ENCODE measurements at places on chromosomes 16 and 17.

GRCh38 chr16:14549789-14550153, 80.3 kb downstream of the PARN start:
- DNase-seq: no peak

GRCh38 chr17:59181481-59181880, 25.9 kb downstream of the PRR11 start:
- DNase-seq: no peak

DNA sequence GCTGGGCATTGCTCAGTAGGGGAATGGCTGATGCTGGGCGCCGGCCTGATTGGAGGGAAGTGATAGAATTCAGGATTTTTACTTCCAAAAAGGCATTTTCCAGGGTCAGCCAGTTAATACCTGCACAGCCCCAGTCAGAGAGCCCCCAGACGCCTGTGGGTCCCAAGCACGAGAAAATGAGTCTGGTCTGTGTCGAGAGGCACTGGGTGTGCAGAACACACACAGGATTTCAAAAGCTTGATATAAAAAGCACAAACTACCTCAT, 164.6 kb upstream of the TNRC6C start:
- no peak for DNase-seq

GRCh38 chr16:67594956-67595355, 32.6 kb downstream of the CTCF start:
- DNase-seq: no peak

GRCh38 chr16:54933281-54934011, 2.8 kb downstream of the IRX5 start:
- no peak for DNase-seq

- DNase-seq: no peak
Observed at GRCh38 chr17:43517161-43517560, 29.0 kb downstream of the ETV4 start.

- no peak for DNase-seq
Observed at GRCh38 chr16:77969861-77970260, 52.5 kb upstream of the CLEC3A start.

- no peak for DNase-seq
Observed at GRCh38 chr16:6190776-6191175, 1093.2 kb upstream of the EEF2KMT start.

- no peak for DNase-seq
Observed at GRCh38 chr17:57107498-57108101, 22.6 kb downstream of the AKAP1 start.

DNA sequence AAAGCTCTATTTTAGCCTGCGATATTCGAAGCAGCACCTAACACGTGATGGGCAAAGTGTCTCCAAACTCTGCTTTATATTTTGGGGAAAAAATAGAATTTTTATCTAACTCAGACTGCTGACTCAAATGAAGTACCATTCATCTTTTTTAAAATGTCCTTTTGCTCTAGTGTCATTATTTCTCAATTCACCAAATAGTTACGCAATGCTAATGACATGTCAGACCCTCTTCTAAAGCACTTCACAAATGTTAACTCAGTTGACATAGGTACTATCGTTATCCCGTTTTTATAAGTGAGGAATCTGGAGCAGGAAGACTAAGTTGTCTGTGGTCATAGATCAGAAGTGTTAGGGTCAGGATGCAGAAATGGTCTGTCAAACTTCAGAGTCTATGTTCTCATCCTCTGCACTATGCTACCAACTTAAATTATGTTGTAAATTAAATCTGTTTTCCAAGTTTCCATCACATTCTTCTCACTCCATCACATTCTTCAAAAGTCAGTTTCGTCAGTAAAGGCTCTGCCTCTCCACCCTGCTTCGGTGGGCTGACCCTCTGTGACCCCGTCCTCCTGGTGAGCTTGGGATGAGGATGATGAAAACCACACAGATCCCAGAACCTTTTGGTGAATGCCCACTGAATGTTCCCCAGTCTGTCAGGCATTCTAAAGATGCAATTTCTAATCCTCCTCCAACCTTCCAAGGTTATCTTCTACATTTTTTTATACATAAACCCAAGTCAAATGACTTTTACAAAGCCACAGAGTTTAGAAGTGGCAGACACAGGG, 102.8 kb downstream of the ADAMTS18 start:
- no peak for DNase-seq

GRCh38 chr16:983044-984030, 1.8 kb downstream of the SOX8 start:
- no peak for DNase-seq

DNA sequence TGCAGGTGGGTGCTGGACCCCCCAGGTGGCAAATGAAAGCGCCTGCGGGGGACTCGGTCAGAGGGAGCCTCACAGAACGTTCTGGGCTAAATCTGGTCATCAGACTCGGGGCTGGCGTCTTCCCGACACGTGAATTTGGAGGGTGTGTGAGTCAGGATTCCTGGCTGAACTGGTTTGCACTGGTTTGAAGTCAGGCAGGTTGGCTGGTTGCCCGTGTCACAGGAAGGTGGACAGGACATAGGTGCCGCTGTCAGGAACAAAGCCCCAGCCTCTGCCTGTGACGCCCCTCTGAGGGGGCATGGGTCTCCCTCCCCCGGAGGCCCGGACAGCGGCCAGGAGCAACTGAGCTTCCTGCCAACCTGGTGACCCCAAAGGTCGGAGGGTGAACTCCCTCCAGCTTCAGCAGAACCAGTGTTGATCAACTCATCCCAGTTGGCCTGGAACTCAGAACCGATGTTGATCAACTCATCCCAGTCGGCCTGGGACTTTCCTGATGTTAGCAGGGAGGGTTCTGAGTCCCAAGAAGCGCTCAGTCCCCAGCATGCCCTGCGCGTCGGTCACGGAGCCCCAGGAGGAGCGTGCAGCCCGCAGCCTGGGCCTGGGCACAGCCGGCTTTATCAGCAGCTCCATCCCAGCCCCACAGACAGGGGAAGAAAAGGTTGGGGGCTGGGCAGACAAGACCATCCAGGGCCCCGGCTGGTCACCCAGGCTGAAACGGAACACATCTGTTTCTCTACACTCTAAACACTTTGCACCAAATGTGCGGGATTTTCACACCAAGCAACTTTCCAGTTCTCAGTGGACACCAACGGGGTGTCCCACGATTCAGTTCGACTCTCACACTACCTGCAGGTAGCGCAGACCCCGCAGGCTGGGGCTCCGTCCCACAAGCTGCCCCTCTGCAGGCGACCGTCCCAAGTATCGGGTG, 14.4 kb upstream of the METRNL start:
- peak; percentile 86 for DNase-seq

- no peak for DNase-seq
Observed at GRCh38 chr17:71709271-71709890, 411.4 kb upstream of the SOX9 start.

GRCh38 chr17:17515934-17516930, 20.0 kb upstream of the RASD1 start:
- DNase-seq: no peak

DNA sequence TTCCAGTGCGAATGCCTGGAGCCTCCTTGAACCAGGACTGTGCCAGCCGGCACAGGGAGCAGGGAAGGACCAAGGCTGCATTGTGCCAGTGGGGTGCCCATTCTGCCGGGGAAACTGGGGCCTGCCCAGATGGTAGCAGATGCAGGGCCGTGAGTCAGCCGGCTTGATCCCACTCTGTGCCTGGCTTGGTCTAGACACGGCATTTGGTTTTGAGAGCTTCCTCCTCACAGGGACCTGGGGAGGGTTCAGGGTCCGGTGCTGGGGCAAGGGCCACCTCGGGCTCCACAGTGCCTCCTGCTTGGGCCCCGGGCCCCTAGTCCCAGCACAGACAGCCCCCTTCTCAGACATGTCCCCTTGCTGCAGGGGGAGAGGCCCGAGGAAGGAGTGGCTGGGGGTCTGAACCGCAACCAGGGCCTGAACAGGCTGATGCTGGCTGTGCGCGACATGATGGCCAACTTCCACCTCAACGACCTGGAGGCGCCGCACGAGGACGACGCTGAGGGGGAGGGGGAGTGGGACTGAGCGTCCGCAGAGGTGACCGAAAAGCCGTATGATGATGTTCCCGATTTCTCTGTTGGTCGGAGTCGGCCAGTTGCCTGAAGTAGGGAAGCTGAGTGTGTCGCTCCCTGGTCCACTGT, 7.8 kb upstream of the MC1R start:
- DNase-seq: no peak

DNA sequence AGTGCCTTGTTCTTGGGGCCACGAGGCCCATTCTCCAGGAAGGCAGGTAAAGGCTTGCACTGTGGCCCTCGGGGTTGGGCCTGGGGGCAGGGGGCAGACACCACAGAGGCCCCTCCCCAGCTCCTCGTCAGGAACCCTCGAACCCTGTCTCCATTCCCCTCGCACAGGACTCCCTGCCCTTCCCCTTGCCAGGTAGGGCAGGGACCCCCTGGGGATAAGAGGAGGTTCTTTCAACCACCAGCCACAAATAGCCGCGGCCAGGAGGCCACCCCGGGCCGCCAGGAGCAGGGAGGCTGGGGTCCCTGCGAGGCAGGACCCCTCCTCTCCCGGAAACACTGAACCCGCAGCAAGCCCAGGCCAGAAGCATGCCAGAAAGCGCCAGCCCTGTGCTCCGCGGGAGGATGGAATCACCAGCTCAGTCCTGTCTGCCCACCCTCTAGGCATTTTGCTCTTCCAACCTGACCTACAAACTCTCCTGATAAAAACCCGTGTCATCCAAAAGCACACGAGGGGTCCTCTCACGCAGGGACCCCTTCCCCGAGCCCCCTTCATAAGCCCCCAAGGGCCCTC, 45.6 kb downstream of the SLC47A1 start:
- DNase-seq: no peak

DNA sequence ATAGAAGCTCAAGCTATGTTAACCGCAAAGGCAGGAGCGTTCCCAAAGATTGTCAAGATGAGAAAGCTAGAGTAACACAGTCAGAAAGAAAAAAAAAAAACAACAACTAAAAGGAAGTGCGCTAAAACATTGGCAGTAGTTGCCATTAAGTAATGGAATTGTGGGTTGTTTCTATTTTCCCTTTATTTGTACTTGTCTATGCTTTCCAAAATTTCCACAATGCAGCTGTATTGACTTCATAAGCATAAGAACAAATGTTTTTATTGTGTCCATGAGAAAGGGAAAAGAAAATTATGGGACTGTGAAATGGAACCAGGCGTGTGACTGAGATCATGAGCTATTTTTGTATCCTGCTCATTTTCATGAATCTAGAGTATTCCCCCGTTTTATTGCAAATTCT, 153.4 kb downstream of the TMEM114 start:
- DNase-seq: no peak

GRCh38 chr17:64226132-64226531, 36.9 kb downstream of the TEX2 start:
- no peak for DNase-seq

- no peak for DNase-seq
Observed at GRCh38 chr16:73864868-73865267, 431.7 kb upstream of the PSMD7 start.

- no peak for DNase-seq
Observed at GRCh38 chr17:52149626-52150025, 8.9 kb downstream of the CA10 start.

DNA sequence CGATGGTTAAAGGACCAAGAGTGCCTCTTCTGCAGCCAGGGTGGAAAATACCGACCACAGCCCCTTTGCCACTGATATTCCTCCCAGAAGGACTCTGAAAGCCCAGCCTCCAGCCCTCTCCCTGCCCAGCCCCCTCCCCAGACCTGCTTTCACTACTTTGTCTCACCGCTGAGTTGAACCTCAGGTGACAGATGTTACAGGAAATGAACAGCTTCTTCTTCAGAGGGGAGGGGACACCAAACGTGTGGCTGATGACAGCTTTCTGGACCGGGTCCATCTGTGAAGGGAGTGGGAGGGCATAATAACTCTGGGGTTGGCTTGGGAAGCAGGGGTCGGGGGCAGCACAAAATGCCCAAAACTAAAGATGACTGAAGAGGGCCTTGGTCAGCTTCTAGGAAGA, 14.2 kb downstream of the NKIRAS2 start:
- no peak for DNase-seq

- no peak for DNase-seq
Observed at GRCh38 chr17:11318207-11318606, 77.2 kb downstream of the SHISA6 start.

GRCh38 chr16:70582280-70582978, 58.8 kb downstream of the SF3B3 start:
- no peak for DNase-seq

DNA sequence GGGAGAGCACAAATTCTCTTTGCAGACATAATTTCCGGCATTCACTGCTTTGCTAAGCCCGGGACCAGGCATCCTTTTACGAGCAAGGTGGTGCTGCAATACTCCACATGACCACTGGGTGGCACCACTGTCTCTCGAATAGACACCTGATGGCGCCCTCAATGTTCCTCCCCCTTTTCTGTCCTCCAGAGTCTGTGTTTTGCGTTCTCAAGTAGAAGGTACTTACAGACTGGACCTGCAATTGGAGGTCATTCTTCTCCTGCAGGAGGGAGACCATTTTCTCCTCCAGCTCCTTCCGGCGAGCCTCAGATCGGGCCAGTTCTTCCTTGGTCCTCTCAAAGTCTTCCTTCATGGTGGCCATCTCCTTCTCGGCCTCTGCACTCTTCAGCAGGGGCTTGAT, 45.2 kb downstream of the MYH13 start:
- DNase-seq: no peak

DNA sequence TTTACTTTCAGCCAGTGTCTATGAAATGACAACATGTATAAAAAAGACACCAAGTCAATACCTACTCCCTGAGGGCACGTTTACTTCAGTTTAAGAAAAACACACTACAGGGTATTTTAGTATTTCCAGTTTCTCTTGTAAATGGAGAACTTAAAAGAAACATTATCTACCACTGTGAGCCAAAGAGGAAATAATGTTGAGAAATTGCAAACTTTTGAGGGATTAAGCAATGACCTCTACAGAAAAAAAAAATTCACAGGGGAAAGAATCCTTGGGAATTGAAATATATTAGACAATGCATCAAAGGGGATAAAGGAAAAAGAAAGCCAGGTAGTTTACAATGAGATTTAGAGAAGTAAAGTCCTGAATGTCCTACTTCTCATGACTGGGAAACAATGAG, 126.0 kb downstream of the KCNJ2 start:
- DNase-seq: no peak

- DNase-seq: no peak
Observed at GRCh38 chr17:77542551-77543490, 402.1 kb downstream of the SEC14L1 start.

DNA sequence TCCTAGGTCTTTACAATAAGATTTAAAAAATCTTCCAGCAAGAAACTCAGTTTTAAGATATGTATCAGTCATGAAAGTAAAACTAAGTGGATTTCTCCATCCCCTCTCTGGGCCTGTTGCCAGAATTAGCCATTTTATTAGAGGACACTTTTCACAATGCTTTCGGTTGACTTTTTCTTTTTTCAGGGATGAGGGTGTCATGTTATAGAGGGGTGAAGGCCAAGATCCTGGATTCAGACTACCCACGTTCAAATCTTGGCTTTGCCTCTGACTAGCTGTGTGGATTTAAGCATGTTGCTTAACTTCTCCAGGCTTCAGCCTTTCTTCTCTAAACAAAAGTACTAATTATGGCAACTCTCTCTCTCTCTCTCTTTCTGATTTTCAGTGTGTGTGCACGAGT, 111.7 kb upstream of the COX10 start:
- DNase-seq: no peak
